ENCODE measurements at places on chromosomes 6 and 20. TPM values are rescaled to one million over a fixed set of nuclear protein-coding genes. Genes with fewer than 3 reads are reported as not detected.

MYT1 gene
- 2.8 TPM for total RNA-seq

- no peak for DNase-seq
Observed at GRCh38 chr6:110063594-110064263, 85.6 kb downstream of the GPR6 start.

DNA sequence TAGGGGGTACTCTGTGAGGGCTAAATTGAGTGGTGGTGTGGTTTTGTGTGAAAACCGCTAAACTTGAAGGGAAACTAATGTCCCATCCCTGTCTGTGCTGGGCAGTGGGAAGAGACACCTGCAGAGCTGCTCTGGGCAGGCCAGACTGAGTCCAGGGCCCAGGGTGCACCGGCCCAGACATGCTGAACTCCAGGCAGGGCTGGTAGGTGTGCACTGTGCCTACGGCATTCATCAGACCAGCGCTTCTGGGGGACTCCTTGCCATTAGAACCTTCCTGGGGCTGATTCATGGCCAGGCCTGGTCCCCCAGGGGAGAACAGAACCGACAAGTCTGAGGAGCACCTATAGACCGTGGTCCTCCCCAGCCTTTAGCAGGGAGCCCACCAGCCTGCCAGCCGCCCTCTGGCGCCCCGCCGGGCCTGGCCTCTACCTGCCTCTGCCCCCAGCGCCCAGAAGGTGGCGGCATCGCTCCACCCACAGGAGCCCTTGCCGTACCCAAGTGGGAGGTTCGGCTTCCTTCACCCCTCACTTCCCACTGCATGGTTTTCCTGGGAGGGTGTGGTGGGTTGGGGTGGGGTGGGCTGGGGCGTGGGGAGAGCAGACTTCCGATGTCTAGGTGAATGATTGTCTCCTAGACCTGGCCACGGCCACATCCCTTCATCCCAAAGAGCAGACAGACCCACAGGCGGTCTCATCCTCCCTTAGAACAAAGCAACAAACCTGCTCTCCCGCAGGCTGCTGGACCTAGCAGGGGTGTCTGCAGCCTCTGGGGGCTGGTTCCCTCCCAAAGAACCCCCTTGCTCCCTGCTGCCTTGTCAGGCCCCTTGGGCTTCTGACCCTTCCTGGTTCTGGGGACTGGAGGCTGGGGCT is 15.5 kb downstream of the CCDC167 start:
- DNase-seq: peak; percentile 61

- DNase-seq: no peak
Observed at GRCh38 chr20:20014659-20015058, 2.5 kb upstream of the NAA20 start.

DNA sequence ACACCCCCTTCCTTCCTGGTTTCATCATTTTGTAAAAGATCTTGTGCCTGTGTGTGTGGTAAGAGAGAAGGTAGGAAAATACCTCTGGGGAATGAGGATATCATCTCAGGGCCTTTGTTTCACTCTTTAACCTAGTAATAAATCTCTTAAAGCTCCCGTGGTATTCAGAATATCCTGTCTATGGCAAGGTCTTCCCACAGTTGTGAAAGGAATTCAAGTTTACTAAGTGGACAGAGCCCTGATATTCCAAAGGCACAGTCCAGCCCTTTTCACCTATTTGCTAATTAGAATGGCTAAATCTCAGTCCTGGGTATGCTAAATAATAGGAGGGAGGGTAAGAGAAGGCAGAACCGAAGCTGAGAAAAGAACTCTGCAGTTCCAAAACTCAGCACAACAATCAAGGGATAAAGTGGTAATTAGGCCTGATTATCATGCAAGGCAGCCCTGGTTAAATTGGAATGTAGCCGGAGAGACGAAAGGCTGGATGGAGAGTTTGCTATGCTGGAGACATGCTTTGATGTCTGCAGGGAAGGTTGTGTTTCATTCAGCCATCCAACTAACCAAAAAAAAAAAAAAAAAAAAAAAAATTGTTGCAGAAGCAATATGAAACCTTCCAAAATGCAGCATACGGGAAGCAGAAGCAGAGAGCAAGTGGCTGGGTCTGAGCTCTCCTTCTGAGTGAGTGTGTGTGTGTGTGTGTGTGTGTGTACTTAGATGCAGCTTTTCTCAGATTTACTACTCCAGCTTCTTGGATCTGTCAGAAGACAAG is 28.5 kb upstream of the PIM1 start:
- DNase-seq: no peak

- peak; percentile 89 for DNase-seq
Observed at GRCh38 chr6:1055015-1055921, 256.6 kb upstream of the FOXQ1 start.

- DNase-seq: no peak
Observed at GRCh38 chr20:46142124-46142523, 24.0 kb downstream of the CD40 start.

CMTR1 gene
- 23.6 TPM for total RNA-seq

DNA sequence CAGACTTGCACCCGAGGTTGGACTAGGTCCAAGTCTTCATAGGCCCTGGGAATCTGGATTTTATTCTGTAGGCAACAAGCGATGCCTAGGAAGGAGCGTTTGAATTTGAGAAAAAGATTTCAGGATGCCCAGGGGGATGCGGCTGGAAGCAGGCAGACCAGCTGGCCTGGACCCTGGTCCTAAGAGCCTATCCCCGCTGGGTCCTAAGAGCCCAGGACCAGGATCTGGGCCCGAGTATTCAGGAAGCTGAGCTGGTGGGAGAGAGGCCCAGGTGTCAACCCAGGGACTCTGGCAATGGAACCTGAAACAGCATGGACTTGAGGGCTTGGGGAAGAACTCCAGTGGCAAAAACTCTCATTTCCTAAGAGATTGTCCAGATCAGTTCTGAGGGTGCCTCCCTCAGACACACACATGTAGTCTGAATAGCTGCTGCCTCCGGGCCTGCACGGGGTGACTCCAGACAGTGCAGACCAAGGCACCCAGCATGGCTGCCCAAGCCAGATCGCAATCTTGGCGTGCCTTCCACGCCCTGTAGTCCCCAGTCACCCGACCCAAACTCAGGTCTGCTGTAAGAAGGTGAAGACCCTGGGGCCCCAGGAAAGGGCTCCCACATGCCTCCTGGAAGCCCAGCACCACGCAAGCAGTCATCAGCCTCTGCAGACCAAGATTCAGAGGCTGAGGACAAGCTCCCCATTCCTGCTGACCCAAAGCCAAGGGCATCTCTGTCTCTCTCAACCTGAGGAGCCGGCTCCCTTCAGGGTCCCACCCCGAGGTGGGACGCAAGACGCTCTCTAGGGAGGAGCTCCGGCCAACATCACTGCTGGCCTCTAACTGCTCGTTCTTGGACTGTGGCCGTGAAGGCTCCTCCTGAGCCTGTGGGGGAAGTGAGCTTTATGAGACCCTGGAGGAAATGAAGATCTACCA is 34.4 kb downstream of the RRBP1 start:
- no peak for DNase-seq

DNA sequence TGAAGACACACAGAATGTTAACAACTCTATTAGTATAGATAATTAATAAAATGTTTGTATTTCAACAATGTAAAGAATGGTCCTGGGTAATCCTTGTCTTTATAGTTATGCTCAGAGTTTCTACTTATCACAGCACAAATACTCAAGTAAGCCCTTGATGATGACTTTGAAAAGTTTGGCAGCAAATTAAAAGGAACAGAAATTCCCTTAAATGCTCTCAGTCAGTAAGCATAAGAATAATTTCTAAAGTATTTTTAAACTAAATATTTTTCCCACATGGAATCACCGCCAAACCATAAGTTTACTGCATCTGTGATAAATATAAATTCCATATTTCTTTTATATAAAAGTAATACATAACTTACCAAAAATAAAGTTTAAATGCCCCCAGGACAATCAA is 96.1 kb downstream of the COL12A1 start:
- no peak for DNase-seq

DNA sequence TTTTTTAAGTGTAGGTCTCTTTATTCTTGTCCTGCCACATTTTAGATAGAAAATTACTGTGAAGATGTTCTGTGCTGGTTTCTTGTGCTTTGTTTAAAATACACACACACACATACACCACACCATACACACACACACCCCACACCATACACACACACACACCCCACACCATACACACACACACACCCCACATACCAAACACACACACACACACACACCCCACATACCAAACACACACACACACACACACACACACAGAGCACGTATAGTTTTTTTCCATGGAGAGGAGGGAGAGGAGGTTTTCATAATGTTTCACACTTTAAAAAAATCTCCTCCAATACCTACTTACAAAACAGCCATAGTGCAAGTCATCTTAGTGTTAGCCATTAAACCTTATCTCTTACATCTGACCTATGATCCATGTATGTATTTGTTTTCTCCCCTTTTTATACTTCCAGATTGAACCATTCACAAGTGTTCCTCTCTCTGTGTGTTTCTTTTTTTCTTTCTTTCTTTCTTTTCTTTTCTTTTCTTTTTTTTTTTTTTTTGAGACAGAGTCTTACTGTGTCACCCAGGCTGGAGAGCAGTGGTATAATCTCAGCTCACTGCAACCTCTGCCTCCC is 19.7 kb upstream of the CITED2 start:
- no peak for DNase-seq

- no peak for DNase-seq
Observed at GRCh38 chr6:51711876-51712275, 375.5 kb downstream of the PKHD1 start.

DNA sequence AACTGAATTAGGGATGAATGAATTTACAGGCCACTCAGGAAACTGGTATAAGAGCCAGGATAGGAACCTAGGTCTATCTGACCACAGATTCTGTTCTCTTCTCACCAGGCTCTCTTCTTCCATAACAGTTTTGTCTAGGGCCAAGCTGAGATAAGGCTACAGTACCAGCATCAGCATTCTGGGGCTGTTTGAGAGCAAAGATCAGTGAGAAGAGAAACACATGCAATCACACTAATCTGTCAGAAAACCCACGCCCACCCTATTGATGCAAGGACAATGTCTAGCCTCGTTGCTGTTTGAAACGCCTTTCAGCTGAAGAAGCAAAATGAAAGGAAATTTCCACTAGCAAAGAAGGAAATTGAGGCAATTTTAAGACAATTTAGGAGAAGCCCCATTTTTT is 137.7 kb downstream of the LCA5 start:
- DNase-seq: no peak

DNA sequence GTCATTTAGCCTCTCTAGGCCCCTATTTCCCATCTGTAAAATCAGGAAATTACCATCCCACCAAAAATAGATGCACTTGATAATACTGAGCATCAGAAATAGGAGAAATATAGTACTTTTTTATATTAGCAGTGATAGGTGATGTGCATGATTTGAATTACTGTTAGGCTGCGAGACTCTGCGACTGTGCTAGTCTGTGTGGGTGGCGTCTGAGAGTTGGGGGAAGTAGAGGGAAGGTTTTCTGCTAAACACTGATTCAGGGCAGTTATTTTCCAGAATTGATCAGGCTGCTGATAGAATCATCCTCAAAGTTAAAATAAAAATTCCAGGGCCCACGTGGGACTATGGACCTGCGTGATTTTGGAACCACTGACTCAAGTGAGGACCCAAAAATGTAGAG is 60.4 kb upstream of the ARMH2 start:
- DNase-seq: no peak

DNA sequence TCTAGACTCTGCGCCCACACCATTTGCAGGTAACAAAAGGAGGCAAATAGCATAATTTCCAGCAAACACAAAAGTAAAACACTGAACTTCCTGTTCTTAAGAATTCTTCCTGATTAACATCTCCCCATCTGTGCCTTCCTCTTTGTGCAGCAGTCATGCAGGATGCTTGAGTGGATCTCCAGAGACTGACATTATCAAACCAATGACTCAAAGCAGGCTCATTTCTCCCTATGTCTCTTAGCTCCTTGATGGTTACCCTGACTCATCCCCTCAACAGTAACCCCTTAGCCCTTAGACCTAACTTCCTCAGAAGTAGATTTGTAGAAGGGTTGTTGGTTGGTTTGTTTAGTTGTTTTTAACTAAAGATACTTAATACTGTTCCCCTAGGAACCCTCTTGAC is 137.0 kb upstream of the RIN2 start:
- DNase-seq: no peak

- no peak for DNase-seq
Observed at GRCh38 chr6:65646544-65646943, 60.5 kb downstream of the EYS start.

DNA sequence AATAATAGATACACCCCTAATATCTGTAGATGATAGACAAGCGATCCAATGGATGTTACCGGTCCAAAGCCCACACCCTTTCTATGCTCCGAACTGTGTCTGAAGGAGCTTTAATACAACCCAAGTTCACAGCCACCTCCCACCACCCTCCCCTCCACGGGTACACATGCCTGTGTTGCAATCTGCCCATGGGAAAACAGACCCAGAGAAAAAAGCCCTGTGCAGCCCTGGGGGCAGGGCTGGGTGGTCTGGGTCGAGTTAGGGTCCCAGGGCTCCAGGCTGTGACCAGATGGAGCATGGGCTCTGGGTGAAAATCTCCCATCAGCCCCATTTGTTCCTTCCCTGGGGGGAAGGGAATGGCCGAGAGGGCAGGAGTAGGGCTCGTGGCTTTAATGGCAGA is 65.8 kb downstream of the BANF2 start:
- DNase-seq: no peak

BPIFA2 gene
- total RNA-seq: not detected

DNA sequence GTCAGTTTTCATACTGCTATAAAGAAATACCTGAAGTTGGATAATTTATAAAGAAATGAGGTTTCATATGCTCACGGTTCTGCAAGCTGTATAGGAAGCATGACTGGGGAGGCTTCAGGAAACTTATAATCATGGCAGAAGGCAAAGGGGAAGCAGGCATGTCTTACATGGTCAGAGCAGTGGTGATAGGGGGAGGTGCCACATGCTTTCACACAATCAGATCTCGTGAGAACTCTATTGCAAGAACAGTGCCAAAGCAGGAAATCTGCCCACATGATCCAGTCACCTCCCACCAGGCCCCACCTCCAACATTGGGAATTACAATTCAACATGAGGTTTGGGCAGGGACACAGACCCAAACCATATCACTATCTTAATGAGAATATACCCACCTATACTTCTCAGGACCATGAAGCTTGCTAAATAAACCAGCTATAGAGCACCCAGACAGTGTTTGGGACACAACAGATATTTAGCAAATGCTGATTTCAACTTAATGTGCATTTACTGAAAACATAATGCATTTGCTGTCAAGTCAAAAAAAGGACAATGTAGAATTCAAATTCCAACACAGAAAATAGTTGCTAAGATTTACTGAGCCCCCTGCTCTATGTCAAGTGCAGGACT is 63.8 kb downstream of the TNFRSF21 start:
- no peak for DNase-seq

ZC3H12D gene
- total RNA-seq: not detected

- DNase-seq: peak; percentile 82
Observed at GRCh38 chr6:11188161-11188915, 44.1 kb downstream of the NEDD9 start.

- no peak for DNase-seq
Observed at GRCh38 chr6:133114973-133115372, 126.2 kb upstream of the EYA4 start.

COL12A1 gene
- total RNA-seq: not detected

DNA sequence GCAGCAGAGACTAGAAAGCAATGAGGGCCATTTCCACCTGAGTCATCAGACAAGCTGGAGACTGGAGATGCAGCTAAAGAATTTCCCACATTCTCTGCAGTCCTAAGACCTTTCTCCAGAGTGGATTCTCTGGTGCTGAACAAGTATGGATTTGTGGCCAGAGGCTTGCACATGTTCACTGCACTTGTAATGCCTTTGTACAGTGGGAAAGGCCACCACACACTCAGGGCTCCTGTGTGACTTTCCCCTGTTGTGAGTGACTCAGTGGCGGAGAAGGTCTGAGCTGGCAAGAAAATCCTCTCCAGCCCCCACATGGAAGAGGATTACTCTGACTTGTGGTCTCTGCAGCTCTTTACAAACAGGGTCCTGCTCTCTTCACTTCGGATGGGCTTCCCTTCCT is 192.3 kb downstream of the C6orf118 start:
- DNase-seq: no peak

GRCh38 chr6:161840380-161840779 is 566.5 kb upstream of the AGPAT4 start:
- no peak for DNase-seq
